ENCODE measurements at places on chromosomes 12 and 14. TPM values are rescaled to one million over a fixed set of nuclear protein-coding genes. Genes with fewer than 3 reads are reported as not detected.

MYF5 gene
- total RNA-seq = not detected

RTN1 gene
- 877 TPM for total RNA-seq

OR6C4 gene
- total RNA-seq = not detected

TEDC1 gene
- 5.7 TPM for total RNA-seq

PCK2 gene
- 1.6 TPM for total RNA-seq
